GM19239 (cell line): ENCODE measurements at places on chromosomes 6 and 20.

DNA sequence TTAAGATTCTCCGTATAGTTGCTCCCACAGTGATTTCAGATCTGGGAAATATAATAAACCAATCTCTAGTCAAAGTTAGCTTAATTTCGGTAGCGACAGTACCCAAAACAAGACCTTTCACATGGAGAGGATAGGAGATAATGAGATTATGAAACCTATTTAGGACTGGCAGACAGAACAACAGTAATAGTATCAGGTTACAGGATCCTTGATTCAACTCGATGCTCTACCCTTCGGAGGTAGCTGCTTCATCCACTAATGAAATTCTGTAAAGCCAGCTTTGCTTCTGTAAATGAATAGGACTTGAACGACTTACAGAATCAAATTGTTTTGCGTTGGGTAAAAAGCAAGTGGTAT, 534 bp upstream of the AKIRIN2 start:
- no peak for DNase-seq

DNA sequence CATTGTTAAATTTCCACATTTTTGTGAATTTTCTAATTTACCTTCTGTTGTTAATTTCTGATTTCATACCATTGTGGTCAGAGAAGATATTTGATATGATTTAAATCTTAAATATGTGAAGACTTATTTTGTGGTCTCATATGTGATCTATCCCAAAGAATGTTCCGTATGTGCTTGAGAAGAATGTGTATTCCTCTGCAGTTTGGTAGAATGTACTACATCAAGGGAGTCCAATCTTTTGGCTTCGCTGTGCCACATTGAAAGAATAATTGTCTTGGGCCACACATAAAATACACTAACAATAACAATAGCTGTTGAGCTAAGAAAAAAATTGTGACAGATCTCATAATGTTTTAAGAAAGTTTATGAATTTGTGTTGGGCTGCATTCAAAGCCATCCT, 176.2 kb upstream of the PRND start:
- DNase-seq: no peak

DNA sequence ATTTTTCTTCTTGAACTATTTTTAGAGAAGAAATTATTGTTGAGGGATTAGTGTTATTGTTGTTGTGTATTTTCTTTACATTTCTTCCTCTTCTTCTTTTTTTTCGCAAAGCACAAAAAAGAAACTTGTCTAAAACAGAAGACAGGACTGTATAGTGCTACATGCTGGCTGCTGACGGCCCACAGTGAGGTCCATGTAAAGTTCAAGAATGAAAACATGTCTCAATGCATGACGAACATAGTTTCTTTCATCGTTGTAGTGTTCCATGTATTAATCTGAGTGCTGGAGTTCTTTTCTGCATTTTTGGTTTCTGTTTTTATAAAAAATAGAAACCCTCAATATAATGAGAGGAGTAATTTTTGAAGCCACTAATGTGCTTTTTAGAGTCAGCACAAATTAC, 462.9 kb upstream of the MARCKS start:
- no peak for DNase-seq

GRCh38 chr6:158960026-158960425, 40.0 kb downstream of the RSPH3 start:
- no peak for DNase-seq

GRCh38 chr6:115319823-115320222, 740.9 kb downstream of the FRK start:
- no peak for DNase-seq

GRCh38 chr6:105041880-105042279, 85.0 kb downstream of the LIN28B start:
- DNase-seq: no peak

- DNase-seq: no peak
Measured at GRCh38 chr6:5590187-5590586, 328.9 kb downstream of the FARS2 start.
